ENCODE measurements at places on chromosomes 1 and 21.

DNA sequence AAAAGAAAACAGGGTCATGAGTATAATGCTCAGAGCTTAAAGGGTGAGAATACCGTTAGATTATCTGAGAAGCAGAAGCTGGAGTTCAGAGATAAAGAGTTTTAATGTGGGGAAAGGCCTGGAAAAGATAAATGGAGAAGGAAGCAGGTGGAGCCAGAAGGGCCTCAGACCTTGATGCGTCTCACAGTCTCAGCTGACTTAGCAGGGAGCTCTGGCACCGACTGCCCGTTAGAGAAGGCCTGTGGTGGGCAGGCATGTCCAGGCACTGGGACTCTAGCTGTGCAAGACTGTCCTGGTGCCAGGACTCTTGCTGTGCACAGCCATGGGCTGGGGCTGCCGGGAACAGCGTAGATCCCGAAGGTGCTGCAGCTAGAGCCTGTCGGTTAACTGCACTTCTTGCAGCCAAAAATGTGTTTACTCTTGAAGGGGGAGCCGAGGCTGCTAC, 3.8 kb upstream of the SLAMF9 start:
- DNase-seq: no peak

GRCh38 chr1:66243548-66244130, 290.3 kb upstream of the SGIP1 start:
- no peak for DNase-seq

DNA sequence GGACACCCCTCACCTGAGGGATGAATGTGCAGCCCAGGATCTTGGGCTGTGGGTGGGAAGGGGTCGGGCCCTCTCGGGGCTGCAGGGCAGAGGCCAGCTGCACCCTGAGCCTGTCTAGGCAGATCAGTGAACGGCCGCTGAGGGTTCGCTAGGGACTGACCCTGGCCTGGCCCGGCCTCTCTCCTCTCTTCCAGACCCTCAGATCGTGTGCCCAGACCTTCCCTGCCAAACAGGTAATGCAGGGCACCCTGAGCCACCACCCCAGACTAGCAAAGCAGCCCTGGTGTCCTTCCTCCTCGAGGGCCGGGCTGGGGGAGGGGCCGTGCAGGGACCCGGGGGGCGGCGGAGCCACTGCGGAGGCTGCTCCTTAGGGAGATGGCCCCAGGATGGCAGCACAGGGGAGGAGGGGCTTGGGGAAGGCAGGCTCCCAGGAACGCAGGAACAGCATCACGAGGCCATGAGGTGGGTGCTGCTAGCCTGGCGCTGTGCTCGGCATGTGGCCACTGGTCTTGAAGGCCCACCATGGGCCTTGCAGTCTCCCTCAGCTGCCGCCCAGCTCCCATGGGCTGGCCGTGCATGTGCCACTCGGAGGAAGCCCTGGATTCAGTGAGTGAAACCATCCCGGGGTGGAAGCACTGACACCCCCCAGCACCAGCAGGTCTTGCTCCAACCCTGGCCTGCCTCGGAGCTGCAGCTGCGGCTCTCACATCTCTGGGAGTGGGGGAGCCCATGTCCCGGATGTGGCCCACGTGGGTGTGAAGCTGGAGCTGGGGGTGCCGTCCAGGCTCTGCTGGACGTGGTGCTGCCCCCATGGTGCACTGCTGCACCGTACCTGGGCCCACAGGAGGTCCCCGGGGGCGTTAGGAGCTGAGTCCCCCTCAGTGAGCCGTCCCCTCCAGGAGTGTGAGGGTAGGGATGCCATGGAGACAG, 28.7 kb downstream of the COL6A2 start:
- DNase-seq: no peak

DNA sequence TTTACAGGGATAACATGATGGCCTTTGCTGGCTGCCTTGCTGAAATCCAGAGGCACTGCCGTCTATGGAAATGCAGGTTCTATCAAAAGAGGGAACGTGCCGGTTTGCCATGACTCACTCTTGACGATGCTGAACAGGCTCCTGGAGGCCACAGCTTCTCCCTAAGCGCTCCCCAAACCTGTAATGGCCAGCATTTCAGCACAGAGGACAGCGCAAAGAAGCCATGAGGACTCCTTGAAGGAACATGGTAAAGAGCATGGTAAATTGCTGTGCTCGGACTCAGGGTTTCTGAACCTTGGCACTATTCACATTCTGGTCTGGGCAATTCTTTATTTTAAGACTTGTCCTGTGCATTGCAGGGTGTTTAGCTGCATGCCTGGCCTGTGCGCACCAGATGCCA, 217.5 kb downstream of the CAMTA1 start:
- DNase-seq: no peak

- no peak for DNase-seq
These were observed 22.1 kb downstream of the FCRL4 start for GRCh38 chr1:157575744-157576143.

GRCh38 chr1:22309572-22309971, 142.1 kb upstream of the ZBTB40 start:
- no peak for DNase-seq

DNA sequence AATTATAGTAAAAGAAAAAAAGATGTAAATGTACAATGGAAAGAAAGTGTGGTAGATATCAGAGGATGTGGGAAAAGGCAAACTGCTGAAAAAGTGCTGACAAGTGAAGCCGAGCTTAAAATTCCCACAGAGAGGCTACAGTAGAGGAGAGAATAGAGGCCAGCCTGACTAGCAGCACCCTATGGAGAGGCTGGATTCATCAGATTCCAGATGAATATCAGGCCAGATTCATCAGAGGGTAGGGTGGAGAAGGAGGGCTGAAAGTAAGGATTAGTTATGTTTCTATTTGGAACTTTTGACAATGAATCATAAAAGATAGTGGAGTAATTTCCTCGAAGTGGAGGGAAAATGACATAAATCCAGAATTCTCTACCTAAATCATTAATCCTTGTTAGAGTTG, 60.4 kb upstream of the NEK7 start:
- DNase-seq: no peak

DNA sequence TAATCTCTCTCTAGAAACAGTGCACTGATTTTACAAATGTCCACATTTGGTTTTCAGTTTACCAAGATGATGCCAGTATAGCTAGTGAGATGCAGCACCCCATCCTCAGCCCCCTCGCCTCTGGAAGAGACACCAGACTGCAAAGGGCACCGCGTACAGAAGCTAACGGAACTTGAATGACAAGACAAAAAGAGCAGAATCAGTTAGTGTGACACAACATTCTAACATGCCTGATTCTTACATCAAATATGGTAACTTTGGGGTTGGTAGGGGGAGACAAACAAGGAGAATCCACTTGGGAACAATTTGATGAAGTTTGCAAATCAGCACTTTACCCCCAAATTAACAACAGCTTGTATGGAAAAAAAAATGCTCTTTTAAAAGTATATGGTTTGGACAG, 4.1 kb upstream of the MAGOH start:
- no peak for DNase-seq

Data from muscle of leg (tissue), 16 donors.